ENCODE measurements at places on chromosomes 1 and 21.

DNA sequence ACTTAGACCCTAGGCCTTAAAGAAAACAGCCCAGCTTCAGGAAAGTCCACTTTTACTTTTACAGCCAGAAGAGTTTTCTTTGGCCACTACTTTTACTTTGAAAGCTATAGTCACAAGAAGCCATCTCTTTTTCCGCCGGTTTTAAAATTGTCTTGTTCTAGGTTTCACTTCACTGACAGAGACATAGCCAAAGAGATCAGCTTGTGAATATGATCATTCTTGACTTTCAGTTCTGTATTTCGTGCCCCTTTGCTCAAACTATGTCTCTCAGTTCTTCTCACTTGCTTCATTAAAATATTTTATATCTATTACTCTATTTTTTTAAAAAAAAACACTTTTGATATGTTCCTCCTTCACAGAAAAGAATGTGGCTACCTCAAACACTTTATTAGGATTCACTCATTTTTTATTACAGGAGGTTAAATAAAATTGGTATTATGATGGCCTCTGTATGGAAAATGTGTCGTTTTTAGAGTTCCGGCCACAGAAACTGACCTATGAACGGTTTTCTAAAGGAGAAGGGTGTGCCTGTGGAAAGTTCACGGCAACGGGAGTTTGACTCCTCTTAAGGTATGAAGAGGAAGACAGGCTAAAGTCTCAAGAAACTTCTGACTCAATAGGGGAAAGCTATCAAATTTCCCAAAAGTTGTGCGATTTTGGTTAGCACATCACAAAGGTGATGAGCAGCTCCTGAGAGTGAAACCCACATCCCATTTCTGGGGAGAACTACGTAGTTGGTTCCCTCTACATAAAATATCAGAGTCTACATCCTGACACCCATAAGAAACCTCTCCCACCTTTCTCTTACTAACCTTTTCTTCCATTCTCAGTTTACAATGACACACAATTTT, 1.2 kb downstream of the MCOLN2 start:
- DNase-seq = no peak

DNA sequence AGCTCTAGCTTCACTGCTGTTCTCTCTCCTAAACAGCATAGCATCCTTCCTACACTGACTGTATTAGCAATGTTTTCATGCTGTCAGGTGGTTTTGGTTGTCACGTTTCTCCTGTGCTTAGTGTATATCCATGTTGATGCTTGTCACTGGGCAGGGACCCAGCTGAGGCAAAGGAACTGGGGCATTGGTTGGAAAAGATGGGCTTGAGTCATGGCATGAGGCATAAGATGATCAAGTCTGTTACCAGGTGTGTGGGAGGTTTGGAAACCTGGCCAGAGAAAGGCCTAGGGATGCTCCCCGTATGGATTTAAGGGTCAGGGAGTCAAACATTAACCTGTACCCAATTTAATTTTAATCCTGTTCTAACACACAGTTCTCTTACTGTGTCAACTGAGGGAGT, 69.6 kb downstream of the OSBPL9 start:
- no peak for DNase-seq

DNA sequence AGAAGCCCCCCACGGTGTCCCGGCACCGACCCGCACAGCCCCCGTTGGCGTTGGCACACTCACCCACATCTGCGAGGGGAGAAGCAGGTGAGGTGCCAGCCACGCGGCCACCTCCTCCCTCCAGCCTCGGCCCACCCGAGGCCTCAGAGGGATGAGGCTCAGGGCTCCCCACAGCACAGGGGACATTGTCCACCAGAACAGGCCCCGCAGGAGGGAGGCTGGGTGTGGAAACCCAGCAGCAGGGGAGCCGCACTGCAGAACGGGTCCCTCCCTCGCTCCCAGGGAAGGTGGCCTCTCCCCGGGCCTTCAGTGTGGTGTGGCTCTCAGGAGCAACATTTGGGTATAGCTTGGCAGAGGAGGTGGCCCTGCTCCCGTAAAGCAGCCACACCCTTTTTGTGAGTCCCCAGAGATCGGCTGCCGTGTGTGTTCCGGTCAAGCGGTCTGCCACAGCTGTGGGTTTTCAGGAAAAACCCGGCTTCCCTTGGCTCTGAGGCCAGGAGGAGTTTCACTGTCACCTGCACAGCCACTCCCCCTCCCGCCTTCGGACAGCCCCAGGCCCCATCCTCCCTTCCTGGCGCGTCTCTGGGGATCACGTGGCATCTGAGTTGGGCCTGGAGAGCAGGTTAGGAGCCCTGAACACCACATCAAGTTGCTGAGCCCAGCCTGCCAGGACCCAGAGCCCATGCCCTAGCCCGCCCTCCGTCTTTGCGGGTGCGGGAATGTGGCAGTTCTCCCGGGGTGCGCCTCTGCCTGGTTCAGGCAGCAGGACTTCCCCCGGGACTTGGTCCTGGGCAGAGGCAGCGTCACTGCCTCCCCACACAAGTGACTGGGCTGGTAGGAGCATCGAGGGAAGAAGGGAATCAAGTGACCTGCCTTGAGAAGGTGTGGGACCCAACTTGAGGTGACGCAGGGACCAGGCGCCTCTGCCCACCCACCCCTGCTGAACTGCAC, 64.0 kb downstream of the MEGF6 start:
- DNase-seq = no peak

DNA sequence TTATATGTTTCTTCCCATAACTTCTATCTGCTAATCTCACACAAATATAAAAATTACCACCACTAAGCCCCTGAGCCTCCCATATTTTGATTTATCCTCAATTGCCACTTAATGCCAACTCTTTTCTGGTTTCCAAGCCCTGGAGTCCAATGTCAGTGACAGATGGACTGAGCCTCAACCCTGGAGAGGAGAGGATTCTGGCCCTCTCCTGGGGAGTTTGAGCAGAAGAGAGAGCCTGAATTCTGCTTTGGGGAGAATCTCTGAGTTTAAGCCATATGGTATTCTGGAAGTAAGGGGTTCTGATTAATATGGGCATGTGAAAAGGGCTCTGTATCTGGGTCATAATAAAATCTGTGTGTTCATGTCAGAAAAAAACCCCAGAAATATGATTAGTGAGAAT, 8.5 kb downstream of the CADM3 start:
- no peak for DNase-seq

DNA sequence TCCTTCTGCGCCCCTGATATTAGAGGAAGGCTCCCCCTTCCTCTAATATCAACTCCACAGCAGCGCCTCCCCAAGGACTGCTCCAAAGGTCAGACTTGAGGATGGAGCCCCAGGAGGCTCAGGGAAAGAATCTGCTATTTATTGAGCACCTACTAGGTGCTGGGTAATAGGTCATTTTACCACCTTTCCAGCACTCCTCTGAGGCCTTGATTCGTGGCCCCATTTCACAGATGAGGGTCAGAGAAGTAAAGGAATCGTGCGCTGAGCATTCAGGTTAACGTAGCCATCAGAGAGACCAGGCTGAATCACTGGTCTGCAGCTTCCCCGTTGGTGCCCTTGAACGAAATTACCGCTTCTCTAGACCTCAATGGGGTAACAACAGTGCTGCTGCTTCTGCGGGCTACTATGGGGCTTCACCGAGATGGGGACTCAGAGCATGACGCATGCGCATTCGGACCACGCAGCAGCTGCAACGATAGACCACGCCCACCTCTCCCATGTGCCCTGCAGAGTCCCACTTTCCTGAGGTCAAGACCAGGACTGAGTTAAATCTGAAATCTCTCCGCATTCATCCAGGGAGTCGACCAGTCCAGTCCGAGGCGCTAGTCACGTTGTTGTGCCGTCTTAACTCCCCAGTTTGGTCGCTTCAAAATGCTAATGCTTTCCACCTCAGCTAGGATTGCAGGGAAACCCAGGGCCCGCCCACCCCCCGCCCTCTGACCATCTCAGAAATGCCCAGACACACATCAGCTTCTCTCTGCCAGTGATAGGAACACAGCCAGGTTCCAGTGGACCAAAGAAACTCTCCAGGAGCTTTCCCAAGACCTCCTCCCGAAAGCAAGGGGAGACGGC, 12.9 kb downstream of the CAMK2N1 start:
- DNase-seq = no peak

- DNase-seq = no peak
These were observed 6.5 kb downstream of the GALNT2 start for GRCh38 chr1:230073371-230074035.

- no peak for DNase-seq
These were observed 125.8 kb downstream of the LRIG2 start for GRCh38 chr1:113198806-113199205.

Measured in AG09309 (cell line).